Amniotic stem cell (primary cell): ENCODE measurements at places on chromosomes 4 and X.

DNA sequence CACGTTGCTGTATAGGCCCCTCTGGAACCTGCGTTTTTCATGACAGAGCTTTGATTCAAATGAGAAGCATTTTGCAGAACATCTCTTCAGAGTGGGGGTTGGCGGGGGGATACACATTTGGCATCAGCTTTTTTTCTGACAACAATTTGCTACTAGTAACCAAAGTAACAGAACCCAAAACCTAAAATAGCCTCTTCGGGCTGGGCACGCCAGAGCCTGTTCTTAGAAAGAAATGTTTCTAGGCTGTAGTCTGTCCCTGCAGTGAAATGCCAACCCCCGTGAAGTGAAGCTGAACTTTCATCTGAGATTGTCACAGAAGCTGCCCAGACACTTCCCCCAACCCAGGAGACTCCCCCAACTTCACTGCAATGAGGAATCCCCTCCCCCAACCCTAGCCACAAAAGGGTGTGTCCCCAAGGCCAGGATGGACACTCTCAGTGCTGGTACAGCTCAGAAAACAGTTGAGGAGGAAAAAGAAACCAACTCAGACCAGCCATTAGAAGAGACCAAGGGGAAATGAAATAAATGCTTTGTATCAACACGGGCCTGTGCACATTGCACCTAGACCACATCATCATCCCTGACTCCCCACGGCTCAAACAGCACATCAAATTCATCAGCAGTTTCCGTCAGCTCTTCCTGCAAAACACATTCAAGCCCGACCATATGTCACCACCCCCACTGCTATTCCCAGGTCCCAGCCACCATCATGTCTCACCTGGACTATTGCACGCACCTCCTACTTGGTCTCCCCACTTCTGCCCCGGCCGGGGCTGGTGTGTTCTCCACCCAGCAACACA is 8.4 kb upstream of the MAN2B2 start:
- DNase-seq: no peak

GRCh38 chr4:76489686-76490161 is 54.7 kb downstream of the SHROOM3 start:
- no peak for DNase-seq

DNA sequence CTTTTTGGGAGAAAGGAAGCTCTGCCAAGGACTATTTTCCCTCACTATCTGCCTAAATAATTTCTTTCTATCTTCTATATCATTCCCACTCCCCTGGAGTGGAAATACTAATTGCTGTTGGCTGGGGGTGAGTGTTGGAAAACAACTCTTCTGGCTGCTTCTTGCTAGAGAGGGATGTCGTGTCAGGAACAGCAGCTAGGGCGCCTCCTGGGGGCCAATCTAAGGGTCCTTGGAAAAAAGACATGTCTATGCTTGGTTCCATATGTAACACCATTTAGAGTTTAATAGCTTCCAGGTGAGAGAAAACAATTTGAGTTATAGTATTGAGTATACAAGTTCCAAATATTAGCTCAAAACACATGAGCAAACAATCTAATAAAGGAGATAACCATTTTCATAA is 111.3 kb downstream of the MAGEE1 start:
- DNase-seq: no peak

- peak; percentile 2 for DNase-seq
These were observed 2.9 kb downstream of the RAPGEF2 start for GRCh38 chr4:159105761-159106243.

DNA sequence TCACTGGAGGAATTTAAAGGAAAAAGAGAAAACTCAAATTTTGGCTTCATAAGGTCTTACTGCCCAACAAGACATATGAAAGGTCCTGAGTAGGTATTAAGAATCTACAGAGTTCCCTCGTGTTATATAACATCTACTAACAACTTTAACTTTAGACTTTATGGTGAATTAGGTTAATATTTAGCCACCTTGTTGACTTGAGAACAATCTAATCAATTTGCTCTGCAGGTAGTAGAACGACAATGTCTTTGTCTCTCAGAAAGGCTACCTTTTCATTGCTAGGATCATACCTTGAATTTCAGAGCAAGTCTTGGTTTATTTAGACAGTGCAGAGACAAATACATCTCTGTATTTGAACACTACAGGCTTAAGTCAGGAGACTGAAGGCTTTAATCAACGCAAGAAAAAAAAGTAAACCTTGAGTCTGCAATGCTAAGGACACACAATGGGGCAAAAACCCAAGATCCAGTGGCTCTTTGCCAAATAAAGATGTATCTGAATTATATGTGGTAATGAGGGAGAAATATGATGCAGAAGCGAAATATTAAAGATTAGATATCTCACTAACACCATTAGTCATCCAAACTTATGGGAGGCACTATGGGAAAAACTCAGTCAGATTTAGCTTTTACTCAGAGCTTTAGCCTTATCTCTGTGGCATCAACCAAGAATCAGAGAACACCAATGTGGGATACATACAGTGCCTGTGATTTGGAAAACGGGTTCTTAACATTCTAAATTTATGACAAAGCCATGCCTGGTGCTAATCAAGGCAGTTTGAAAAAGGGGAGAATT is 93.6 kb upstream of the FTHL17 start:
- DNase-seq: no peak

- no peak for DNase-seq
These were observed 58.0 kb downstream of the SPCS3 start for GRCh38 chr4:176377780-176378179.

- no peak for DNase-seq
These were observed 43.7 kb upstream of the MAPK10 start for GRCh38 chr4:86403575-86403974.

GRCh38 chrX:39465906-39466305 is 631.9 kb downstream of the BCOR start:
- no peak for DNase-seq

GRCh38 chr4:147056940-147057610 is 111.4 kb upstream of the TTC29 start:
- DNase-seq: no peak

DNA sequence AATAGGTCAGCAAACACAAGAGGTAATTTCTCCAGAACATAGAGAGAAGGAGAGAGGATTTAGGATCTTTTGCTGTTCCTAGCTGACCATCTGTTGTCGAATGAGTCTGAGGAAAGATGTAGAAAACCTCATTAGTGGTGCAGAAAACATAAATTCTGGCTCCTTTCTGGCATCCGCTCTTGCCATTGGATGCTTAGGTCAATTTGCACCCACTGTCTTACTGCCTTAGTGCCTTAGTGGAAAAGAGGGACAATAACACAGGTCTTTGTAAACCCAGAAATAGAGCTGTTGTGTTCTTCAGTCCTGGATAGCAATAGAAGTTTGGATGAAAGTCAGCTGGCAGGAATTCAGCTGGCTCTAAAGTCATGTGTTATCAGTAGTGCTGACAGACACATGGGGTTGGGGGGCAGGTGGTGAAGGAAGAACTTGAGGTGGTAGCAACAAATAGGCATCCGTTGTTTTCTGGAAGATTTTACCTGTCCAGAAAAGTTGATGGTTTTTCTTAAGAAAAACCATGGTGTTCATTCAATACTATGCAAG is 78.2 kb downstream of the GLRA2 start:
- no peak for DNase-seq

- no peak for DNase-seq
These were observed 31.3 kb upstream of the ASMTL start for GRCh38 chrX:1483843-1484637.

DNA sequence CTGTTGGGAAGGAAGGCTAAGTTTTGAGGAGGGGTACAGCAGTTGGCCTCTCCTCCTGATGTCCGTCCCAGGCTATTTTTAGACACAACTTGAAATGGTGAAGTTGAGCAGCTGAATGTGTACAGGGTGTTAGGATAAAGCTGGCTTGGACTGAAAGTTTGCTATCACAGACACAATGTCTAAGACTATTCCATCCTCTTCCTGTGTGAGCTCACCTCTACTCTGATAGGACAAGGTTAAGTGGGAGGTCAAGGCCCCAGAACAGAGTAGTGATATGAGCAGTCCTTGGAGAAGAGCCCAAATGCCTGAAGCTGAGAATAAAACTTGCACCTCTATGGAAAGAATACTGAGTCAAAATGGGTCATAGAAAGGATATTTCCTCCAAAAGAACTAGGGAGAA is 4.1 kb downstream of the ATP1B4 start:
- no peak for DNase-seq

- DNase-seq: no peak
These were observed 8.1 kb downstream of the IGBP1 start for GRCh38 chrX:70141373-70141772.

DNA sequence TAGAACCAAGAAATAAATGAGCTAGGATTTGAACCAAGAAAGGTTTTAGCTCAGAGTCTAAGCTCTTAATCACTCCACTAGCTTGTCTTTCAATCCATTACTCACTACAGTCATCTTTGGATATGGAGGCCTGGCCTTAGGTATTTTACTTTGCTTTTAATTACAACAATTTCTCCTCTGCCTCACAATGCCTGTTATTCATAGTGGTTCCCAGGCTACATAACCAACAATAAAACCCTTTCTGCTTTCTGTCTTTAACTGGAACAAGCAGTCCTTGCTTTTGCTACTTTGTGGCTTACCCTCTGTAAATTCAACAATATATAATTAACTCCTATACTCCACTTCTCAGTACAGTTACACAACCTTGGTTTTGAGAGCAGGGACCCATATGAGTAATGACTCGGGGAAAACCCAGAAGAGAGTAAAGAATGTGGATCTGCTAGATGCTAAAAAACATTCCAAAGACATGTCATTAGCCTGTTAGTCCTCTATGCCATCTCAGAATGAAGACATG is 94.7 kb upstream of the NAP1L5 start:
- peak; percentile 37 for DNase-seq

DNA sequence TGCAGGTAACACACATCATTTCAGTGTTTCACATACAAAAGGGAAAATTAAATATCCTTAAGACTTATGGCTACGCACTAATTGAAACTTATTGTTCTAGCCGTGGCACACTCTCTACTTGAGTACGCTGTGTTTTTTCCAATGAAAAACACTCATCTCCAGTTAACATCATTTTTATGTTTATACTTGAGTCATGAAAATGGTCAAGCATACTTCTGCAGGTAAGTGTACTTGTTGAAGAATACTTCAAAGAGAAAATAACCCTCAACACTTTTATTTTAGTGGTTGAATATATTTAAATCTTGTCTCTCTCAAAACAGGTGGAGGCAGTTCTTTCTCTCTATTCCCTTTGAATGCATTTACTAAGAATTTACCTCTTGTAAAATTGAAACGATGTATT is 538.7 kb upstream of the PCDH7 start:
- no peak for DNase-seq

GRCh38 chr4:123304151-123304964 is 92.2 kb upstream of the SPRY1 start:
- no peak for DNase-seq

DNA sequence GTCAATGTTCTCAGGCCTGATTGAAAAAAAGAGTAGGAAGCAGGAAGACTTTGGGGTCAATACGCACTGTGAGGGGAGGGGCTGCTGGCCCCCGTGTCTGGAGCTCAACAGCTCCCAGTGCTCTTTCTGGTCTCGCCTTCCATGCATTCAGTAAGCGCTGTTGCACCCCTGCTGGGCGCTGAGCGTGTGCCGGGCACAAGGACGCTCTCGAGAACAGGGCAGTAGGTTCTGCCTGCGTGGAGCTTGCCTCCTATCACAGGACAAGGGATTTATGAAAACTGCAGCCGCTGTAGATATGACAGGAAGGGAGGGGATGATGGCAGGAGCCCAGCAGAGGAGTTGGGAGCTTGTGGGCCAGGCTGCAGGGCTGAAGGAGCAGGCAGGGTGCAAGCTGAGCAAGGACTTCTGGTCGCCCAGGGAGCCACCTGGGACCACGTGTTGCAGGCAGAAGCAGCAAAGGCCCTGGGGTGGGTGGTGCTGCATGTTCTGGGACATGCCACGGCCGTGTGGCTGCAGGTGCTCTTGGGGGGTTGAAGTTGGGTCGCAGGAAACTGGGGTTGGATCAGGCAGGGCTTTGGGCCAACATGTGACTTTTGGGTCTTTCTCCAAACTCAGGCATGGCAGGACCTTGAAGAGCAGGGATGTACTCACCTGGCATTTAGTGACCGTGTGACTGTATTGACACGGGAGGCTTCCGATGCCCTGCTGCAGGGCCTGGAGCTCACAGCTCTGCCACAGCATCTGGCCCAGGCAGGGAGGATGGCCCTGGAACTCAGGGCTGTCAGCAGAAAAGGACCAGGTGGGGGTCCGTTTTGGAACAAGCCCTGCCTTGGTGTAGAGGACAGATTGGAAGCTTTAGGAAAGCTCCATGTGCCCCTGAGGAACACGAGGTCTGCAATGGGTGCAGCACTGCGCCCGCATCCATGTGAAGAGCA is 97.9 kb downstream of the CPZ start:
- no peak for DNase-seq

- no peak for DNase-seq
These were observed 4.4 kb downstream of the GABRE start for GRCh38 chrX:151970027-151970426.

DNA sequence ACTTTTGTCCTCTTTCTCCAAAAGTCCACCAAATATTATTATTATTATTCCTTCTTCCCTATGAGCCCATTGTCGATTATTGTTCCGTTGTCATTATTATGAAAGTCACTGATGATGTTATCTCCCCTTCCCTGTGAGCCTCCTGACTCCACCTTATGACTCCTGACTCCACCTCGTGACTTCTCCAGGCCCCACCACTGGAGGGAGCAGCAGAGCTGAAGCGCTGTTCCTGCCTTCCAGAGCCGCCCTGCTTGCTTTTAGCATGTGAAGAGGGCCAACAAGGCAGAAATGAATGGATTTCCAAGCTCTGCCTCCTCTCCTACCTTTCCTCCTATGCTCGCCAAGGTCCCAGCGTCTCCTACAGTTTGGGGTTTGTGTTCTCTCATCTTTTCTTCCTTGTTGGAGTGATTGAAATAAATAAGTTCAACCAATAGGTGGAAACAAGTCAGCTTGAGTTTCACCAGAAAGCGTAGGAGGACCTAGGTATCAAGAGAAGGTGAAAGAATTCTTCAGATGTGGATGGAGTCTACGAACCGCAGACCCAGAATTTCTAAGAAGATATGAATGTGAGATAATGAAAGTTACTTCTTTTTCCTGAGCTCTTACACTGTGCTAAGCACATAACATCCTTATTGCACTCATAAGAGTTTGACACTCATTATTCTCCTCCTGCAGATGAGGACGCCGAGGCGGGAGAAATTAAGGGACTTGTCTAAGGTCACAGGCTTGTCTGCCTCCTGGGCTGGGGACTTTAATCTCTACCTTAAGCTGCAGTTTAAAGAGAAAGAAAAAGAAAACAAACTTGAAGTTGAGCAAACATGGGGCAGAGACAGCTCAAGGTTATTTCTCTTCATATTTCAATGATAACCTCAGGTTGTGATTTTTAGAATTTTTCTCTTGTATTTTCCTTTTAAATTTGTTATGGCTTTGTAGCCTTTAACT is 26.1 kb downstream of the IGSF1 start:
- DNase-seq: no peak

GRCh38 chr4:165628572-165628971 is 244.5 kb upstream of the TLL1 start:
- no peak for DNase-seq

DNA sequence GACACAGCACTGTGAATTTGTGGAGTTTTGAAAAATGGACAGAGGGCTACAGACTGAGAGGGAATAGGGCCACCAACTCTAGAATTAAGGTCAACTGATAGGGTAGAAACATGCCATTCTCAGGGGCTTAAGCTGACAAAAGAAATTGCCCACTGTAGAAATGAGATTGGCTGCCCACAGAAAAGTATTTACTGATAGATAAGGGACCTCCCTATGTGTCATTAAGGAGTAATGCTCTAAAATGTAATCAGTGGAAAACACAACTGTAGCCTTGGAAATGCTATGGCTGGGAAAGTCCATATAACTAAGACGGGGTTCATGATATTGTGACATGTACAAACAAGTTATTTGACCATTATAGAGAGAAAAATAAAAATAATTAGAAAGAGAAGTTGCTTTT is 4.6 kb downstream of the RTL9 start:
- DNase-seq: no peak
